ENCODE measurements at places on chromosomes 6 and 20. TPM values are rescaled to one million over a fixed set of nuclear protein-coding genes. Genes with fewer than 3 reads are reported as not detected.

The EYA2 gene
- total RNA-seq = not detected

The ZNF391 gene
- total RNA-seq = 0.73 TPM

The ENPP3 gene
- 1.4 TPM for total RNA-seq

The PGC gene
- not detected for total RNA-seq

The SLC17A5 gene
- 3.9 TPM for total RNA-seq

The SLC22A2 gene
- not detected for total RNA-seq

The MYLK4 gene
- total RNA-seq = 0.23 TPM

The MRPL2 gene
- total RNA-seq = 71.0 TPM

The PXT1 gene
- total RNA-seq = 0.32 TPM

The MEA1 gene
- 61.8 TPM for total RNA-seq

The PLEKHG1 gene
- 5.1 TPM for total RNA-seq

The SLC44A4 gene
- total RNA-seq = not detected

The LRRC73 gene
- total RNA-seq = 0.09 TPM

The MUC22 gene
- not detected for total RNA-seq

The MCCD1 gene
- not detected for total RNA-seq

The SNAP25 gene
- 1.6 TPM for total RNA-seq

The CDKN1A gene
- total RNA-seq = 109 TPM

The OR2J3 gene
- not detected for total RNA-seq

The RAET1L gene
- total RNA-seq = not detected

The NUDT3 gene
- total RNA-seq = 8.6 TPM

The ZFP57 gene
- 16.1 TPM for total RNA-seq

The PRL gene
- not detected for total RNA-seq

The MROH8 gene
- total RNA-seq = 2.3 TPM

The CDH4 gene
- total RNA-seq = not detected

The FAM162B gene
- not detected for total RNA-seq

The UBD gene
- total RNA-seq = 1.6 TPM

The TXLNB gene
- 0.38 TPM for total RNA-seq

The C6orf52 gene
- 2.7 TPM for total RNA-seq

The AIF1 gene
- total RNA-seq = 47.4 TPM

The ZBTB22 gene
- total RNA-seq = 11.8 TPM

The NMBR gene
- not detected for total RNA-seq

The REM1 gene
- not detected for total RNA-seq

The DPM1 gene
- total RNA-seq = 51.8 TPM

The PCMTD2 gene
- 38.5 TPM for total RNA-seq

The LINC00237 gene
- 0.35 TPM for total RNA-seq

The CD93 gene
- 1.6 TPM for total RNA-seq

The TASP1 gene
- 10.3 TPM for total RNA-seq

The ANKRD66 gene
- total RNA-seq = not detected

The KHDC1L gene
- total RNA-seq = 0.67 TPM

The BCKDHB gene
- total RNA-seq = 13.9 TPM

The NOX3 gene
- not detected for total RNA-seq

The CPXM1 gene
- 0.68 TPM for total RNA-seq

The ATXN1 gene
- total RNA-seq = 84.6 TPM

The CCM2L gene
- total RNA-seq = not detected

The EYS gene
- total RNA-seq = not detected

The SSTR4 gene
- total RNA-seq = not detected

The SAMD3 gene
- 47.9 TPM for total RNA-seq

The RIMS4 gene
- not detected for total RNA-seq

The B3GALT4 gene
- total RNA-seq = 20.5 TPM

The NFS1 gene
- 35.1 TPM for total RNA-seq

The MYB gene
- 47.0 TPM for total RNA-seq

The HLA-DRB1 gene
- 189 TPM for total RNA-seq

The PSORS1C2 gene
- total RNA-seq = not detected

The HLA-B gene
- 5,045 TPM for total RNA-seq
